ENCODE measurements at places on chromosomes 7 and 10. TPM values are rescaled to one million over a fixed set of nuclear protein-coding genes. Genes with fewer than 3 reads are reported as not detected.

- no peak overlapping the region for H3K27ac ChIP-seq
- no peaks in the 10 kb centered on the region for H3K36me3 ChIP-seq
- H3K4me3 ChIP-seq = no peak overlapping the region
- H3K27me3 ChIP-seq = no peaks in the 10 kb centered on the region
Measured at GRCh38 chr7:110885474-110885873, 205.5 kb upstream of the LRRN3 start.

- peaks cover 8% of the 10 kb centered on the region for H3K4me1 ChIP-seq
- no peaks in the 10 kb centered on the region for H3K36me3 ChIP-seq
- H3K27ac ChIP-seq = no peak overlapping the region
- no peaks in the 10 kb centered on the region for H3K27me3 ChIP-seq
- DNase-seq = no peak
Measured at GRCh38 chr7:31027161-31027965, 24.7 kb upstream of the ADCYAP1R1 start.

DNA sequence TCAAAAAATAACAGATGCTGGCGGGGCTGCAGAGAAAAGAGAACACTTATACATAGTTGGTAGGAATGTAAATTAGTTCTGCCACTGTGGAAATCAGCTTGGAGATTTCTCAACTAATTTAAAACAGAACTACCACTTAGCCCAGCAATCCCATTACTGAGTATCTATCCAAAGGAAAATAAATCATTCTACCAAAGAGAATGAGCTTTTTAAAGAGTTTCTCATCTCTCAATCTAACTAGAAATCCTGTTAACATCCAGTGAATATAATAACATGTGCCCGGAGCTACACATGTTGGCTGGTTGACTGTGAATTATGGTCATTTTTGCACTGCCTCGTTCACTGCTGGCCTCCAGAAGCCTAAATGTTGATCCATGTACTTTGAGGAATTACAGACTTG, 39.3 kb downstream of the BET1 start:
- no peaks in the 10 kb centered on the region for H3K4me1 ChIP-seq
- no peak overlapping the region for H3K27ac ChIP-seq
- no peak overlapping the region for H3K4me3 ChIP-seq
- no peak for DNase-seq

GRCh38 chr7:140519007-140519399, 39.7 kb upstream of the MKRN1 start:
- no peaks in the 10 kb centered on the region for H3K36me3 ChIP-seq
- DNase-seq = no peak
- peaks cover 2% of the 10 kb centered on the region for H3K27me3 ChIP-seq
- H3K27ac ChIP-seq = no peak overlapping the region
- no peak overlapping the region for H3K4me3 ChIP-seq

Gene MYO1G
- 29.2 TPM for total RNA-seq

Gene DRGX
- not detected for total RNA-seq

Gene PRSS37
- total RNA-seq = not detected
